ENCODE measurements at places on chromosomes 5 and 9.

GRCh38 chr9:83146325-83146724, 83.4 kb upstream of the RASEF start:
- DNase-seq: no peak

DNA sequence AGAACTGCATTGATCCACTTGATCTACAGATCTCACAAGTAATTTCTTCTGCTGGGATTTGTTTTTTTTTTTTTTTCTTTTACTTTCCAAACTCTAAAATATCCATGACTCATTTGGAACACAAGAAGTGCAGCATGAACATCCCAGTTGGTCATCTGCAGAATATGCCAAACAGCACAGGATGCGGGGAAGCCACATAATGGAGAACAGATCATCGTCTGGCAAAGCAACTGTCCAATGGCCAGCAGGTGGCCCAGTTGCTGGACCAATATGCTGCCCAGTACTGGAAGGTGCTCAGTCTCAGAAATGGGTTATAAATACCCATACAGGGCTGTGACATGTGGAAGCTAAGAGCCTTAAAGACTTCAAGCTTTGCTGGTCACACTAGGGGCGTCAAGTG, 221.3 kb upstream of the TAS2R1 start:
- DNase-seq: no peak

DNA sequence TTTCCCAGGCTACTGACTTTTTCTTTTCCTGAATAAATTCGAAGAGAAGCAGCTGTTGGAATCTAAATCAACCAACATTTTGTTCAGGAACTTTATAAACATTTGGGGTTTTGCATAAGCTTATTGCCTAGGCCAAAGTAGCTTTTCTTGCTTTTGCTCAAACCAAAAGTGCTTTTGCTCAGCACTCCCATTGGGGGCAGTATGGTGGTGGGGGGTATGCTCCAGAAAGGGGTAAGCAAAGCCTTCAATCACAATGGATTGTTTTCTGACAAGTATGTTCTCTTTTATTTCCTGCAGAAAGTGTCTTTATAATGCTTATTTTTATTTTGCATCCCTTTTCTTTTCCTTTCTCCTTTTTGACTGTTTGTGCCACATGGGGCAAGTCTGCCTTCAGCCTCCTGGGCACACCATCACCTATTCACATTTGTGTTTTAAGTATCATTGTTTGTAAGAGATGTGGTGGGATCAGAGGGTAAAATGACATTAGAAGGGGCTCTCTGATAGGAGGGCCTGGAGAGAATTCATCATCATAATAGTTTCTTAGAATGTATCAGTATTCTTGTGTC, 86.0 kb downstream of the PRDM6 start:
- DNase-seq: no peak

DNA sequence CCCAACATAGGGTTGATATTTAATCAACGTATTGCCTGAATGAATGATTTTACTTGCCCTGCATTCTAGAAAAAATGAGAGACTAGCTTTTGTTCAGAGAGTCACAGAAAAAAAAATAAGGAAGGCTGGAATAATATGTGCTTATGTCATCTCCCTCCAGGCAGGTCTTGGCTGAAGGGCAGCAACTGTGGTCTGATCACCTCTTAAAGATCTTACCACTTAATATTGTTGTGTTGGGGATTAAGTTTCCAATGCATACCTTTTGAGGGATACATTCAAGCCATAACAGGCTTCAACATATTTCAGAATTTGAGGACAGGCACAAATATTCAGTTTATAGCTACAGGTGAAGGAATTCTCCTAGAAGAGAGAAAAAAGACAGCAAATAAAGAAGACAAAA, 157.3 kb upstream of the S1PR3 start:
- no peak for DNase-seq
